ENCODE measurements at places on chromosomes 11 and 22.

DNA sequence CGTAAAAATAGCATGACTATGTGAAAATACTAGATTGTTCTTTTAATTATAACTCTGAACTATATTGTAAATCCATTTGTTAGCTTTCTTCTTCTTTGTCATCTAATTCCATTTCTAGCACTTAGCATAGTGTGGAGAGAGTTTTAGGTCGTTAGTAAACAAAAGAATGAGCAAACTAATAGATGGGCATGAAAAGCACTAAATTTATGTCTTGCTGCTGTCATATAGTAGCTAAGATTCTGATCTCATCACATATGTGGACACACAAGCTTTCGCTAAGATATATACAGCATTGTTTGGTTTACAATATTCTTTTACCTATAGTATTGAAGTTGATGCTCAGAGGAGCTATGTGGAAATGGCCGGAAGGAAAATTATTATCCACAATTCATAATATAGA is 370.5 kb downstream of the CNTN5 start:
- DNase-seq: no peak

GRCh38 chr11:107140983-107141382 is 122.7 kb upstream of the GUCY1A2 start:
- DNase-seq: no peak

DNA sequence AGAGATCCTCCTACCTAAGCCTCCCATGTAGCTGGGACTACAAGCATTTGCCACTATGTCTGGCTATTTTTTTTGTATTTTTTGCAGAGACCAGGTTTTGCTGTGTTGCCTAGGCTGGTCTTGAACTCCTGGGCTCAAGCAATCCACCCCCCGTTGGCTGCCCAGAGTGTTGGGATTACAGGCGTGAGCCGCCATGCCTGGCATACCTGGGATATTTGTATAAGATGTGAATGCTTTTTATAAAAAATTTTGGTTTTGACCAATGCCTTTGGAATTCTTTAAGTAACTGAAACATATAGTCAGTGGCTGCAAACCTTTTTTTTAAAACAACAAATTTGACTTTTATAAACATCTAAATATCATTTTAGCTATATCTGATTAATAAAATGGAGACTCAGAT is 42.4 kb downstream of the ADAMTS8 start:
- no peak for DNase-seq

GRCh38 chr11:73343076-73343873 is 32.9 kb upstream of the RELT start:
- DNase-seq: no peak

- no peak for DNase-seq
Observed at GRCh38 chr22:26314656-26315055, 114.4 kb upstream of the ASPHD2 start.

DNA sequence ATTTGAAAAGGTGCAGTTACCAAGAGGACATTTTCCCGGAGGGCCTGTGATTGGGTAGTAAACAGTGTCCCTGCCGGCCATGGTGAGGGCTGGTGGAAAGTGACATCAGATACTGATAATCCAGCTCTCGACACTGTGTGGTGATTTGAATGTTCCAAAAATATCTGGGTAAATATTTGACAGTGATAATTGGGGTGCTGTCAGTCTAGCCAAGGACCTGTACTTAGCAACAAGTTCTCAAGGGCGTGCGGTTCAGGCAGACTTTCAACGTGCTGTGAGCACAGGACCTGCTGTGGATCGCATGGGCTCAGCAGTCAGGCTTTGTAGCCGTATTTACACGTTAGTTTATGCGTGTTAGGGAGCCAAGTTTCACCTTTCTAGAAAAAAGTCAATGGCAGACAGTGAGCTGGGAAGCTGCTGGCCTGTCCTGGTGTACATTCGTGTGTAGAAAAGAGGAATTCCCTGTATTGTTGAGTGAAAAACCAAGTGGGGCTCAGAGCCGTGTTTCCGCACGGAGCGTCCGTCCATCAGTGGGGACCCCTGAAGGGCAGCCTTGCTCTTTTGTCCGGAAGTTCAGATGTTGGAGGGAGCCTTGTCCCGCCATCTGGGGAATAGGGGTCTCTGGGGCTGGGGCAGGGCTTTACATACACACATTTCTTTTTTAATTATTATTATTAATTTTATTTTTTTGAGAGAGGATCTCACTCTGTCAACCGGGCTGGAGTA is 11.3 kb downstream of the TRMU start:
- no peak for DNase-seq

- DNase-seq: no peak
Observed at GRCh38 chr11:1195682-1196515, 27.0 kb upstream of the MUC5B start.

DNA sequence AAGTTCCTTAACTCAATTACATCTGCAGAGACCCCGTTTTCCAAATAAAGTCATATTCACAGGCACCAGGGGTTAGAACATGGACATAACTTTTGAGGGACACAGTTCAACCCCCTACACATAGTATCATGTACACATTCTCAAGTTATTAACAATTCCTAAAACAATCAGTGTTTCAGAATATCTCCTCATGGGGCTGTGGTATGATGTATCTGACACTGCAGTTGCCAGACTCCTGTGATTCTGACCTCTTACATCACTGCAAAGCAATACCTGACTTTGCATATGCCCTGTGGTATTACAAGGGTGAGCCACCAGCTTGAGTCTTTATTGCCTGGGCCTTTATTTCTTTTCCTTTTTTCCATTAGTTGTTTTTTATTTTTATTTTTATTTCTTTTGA is 141.7 kb downstream of the COMMD9 start:
- DNase-seq: no peak

DNA sequence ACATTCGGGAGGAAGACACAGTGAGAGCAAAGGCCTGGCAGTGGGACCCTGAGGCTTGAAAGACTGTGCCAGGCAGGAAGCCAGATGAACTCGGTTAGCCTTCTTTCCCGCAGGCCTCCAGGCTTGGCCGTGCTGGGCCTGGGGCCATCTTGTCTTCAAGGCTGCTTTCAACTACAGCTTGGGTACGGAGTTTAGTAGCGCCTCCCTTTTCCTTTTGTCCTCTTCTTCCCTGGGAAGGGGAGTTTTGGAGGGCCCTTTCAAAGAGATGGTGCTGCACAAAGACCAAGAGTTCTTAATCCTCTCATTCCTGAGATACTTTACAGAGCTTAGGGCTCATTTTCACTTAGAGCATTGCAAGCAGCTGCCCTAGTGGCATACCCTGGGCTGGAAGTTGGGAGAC is 87.5 kb downstream of the TP53I11 start:
- DNase-seq: no peak

DNA sequence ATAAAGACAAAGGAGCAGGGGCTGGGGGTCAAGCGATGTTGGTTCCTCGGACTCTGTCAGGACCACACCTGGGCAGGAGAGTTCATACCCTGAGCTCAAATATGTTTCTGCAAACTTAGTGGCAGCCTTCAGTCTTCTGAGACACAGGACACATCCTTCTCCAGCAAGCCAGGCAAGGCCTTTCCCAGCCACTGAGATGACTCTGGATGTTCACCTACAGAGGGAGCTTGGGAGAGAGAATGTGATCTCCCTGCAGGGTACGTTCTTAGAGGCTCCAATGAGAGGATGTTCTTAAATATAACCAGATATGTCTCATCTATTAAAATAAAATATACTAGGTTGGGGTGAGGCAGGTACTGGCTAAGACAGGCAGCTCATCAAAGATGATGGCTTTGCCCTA is 461.5 kb downstream of the OPCML start:
- no peak for DNase-seq

DNA sequence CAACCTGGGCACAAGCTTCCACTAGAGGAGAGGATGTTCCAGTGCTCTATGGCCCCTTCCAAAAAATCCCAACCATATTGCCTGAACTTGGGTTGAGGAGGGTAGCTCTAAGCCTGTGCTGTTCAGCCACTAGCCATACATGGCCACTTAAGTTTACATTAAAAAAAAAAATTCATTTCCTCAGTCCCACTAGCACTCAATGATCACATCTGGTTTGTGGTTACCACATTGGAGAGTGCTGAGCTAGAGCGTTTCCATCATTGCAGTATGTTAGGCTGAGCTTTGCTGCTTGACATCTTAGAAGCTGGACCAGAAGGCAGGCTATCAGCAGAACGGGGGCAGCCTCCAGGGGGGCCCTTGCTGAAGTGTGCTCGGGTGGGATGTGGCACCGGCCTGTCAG is 43.5 kb upstream of the CYP2D6 start:
- no peak for DNase-seq

Measured in COR-L47 (cell line).